NCI-H2171 (cell line): ENCODE measurements at places on chromosomes 12 and 14.

GRCh38 chr14:33737446-33737845 lies 213.4 kb downstream of the EGLN3 start:
- DNase-seq, result no peak

DNA sequence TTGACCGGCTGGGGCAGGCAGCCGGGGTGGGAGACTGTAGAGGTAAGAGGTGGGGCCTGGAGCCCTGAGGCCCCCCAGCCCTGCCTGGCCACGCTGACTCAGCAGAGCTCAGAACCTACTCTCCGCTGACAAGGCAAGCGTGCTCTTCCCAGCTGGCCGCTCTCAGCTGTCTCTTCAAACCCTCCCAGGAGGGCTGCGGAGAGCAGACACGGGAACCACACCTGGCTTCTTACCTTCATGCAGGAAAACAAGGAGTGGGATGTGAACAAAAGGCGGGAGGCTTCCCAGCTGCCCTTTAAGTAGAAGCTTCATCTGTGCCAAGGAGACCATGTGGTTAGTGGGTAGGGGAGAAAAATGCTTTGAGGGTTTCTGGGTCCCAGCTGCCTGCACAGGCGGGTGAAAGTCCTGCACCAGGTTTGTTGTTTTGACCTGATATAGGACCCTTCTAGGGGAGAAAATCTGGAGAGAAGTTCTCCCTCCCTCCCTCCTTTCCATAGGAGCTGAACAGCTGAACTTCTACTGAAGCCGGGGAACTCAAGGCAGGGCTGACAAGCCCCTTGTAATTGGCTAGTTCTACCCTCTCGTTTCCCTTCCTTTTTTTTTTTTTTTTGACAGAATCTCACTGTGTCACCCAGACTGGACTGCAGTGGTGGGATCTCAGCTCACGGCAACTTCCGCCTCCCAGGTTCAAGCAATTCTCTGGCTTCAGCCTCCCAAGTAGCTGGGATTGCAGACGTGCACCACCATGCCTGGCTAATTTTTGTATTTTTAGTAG lies 12.8 kb upstream of the TESC start:
- DNase-seq, result peak; percentile 98

- no peak for DNase-seq
Observed at GRCh38 chr12:69278814-69279782, 39.7 kb downstream of the CPSF6 start.

GRCh38 chr12:50746431-50746830 lies 17.5 kb upstream of the ATF1 start:
- no peak for DNase-seq

- no peak for DNase-seq
Observed at GRCh38 chr14:95274279-95274678, 45.4 kb downstream of the CLMN start.

GRCh38 chr14:89088530-89088929 lies 264.1 kb downstream of the TTC8 start:
- no peak for DNase-seq
